ENCODE measurements at places on chromosomes 4 and X. TPM values are rescaled to one million over a fixed set of nuclear protein-coding genes. Genes with fewer than 3 reads are reported as not detected.

VCX2 gene
- total RNA-seq: not detected

ATP1B4 gene
- not detected for total RNA-seq

- no peaks in the 10 kb centered on the region for H3K4me1 ChIP-seq
- no peak overlapping the region for H3K4me3 ChIP-seq
- peak; percentile 61 for DNase-seq
- H3K27ac ChIP-seq: no peak overlapping the region
- H3K27me3 ChIP-seq: no peaks in the 10 kb centered on the region
Observed at GRCh38 chr4:120977435-120977997, 55.0 kb upstream of the PRDM5 start.

GRCh38 chr4:56372774-56373173 is 14.5 kb downstream of the AASDH start:
- H3K36me3 ChIP-seq: peaks cover 5% of the 10 kb centered on the region
- no peak for DNase-seq
- H3K4me3 ChIP-seq: no peak overlapping the region
- H3K27ac ChIP-seq: no peak overlapping the region
- H3K4me1 ChIP-seq: no peaks in the 10 kb centered on the region

GRCh38 chrX:69109706-69110105 is 55.5 kb downstream of the PJA1 start:
- peaks cover 11% of the 10 kb centered on the region for H3K4me1 ChIP-seq
- no peaks in the 10 kb centered on the region for H3K36me3 ChIP-seq
- H3K27ac ChIP-seq: no peak overlapping the region
- no peak overlapping the region for H3K4me3 ChIP-seq
- DNase-seq: peak; percentile 28

Data from HCT116 (cell line).